Thyroid gland (tissue), 4 donors: ENCODE measurements at places on chromosomes 2 and 18. TPM values are rescaled to one million over a fixed set of nuclear protein-coding genes. Genes with fewer than 3 reads are reported as not detected.

The C18orf54 gene
- 1.5 TPM for total RNA-seq

The HJURP gene
- 0.45 TPM for total RNA-seq

The C2orf78 gene
- total RNA-seq, result not detected

The CXCR4 gene
- total RNA-seq, result 11.0 TPM

The AUP1 gene
- total RNA-seq, result 103 TPM

The ABCB11 gene
- under 0.01 TPM for total RNA-seq

The ROCK1 gene
- 65.6 TPM for total RNA-seq

The TUBA3E gene
- total RNA-seq, result not detected

- H3K4me3 ChIP-seq, result no peak overlapping the region
- no peaks in the 10 kb centered on the region for H3K27me3 ChIP-seq
- H3K27ac ChIP-seq, result no peak overlapping the region
- no peak for DNase-seq
- H3K36me3 ChIP-seq, result no peaks in the 10 kb centered on the region
Observed at GRCh38 chr2:103459283-103459682, 697.5 kb downstream of the TMEM182 start.

DNA sequence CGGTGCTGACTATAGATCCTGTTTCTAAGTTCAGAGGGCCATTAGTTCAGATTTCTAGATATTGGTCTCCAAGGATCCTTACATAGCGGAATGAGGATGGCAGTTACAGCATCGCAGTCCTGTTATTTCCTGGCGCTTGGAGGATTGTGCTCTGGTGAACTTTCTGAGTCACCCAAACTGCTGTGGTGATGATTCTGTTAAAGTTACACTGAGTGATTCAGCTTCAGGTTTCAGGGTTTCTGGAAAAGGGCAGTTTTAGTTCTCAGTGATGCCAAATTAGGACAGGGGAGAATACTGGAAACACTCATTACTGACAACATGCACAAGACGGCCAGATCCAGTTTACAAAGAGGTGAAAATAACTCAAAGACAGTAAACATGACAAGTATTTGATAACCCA is 52.1 kb upstream of the ANKRD62 start:
- DNase-seq, result no peak
- H3K36me3 ChIP-seq, result no peaks in the 10 kb centered on the region
- peaks cover 9% of the 10 kb centered on the region for H3K4me1 ChIP-seq
- H3K4me3 ChIP-seq, result no peak overlapping the region

DNA sequence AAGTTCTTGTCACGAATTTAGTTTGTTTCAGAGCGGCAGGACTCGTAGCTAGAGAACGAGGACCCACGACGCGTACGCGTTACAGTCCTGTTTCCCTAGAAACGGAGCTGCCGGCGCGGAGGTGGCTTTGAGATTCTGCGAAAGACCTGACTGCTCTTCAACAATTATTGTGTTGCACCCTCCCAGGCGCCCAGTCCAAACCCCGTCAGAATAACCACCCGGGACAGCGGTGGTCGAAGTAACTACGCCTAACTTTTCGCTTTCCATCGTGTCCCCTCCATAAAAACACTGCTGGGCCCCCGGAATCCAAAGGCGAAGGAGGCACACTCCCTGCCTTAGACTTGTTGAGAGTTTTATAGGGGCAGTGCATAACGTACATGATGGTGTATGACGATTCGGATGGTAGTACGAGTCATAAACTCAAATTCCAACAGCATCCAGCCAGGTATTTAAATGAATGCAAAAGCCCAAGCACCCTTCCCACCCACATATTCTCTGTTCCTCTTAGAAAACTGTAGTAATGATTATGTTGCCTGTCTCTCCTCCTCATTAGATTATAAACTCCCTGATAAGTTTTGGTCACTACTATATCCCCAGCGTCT is 651 bp upstream of the STAM2 start:
- H3K36me3 ChIP-seq, result no peaks in the 10 kb centered on the region
- H3K27ac ChIP-seq, result peak overlapping the region; percentile 97
- H3K4me3 ChIP-seq, result no peak overlapping the region

DNA sequence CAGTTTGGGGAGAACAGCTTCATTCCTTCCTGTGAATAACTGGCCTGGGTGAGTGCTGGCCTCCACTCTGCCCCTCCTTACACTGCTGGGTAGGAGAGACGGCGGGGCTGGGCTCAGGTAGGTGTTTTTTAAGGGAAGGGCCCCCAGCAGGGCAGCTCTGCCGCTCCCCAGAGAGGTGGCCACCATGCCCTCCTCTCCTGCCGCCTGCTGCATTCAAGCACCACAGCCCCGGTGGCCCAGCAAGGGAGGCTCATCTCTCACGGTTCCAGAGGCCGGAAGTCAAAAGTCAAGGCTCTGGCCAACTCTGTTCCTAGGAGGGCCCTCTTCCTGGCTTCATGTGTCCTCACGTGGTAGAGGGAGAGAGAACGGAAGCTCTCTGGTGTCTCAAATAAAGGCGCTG is 81.1 kb downstream of the SH3BP4 start:
- DNase-seq, result no peak
- H3K27ac ChIP-seq, result no peak overlapping the region
- no peaks in the 10 kb centered on the region for H3K27me3 ChIP-seq
- no peaks in the 10 kb centered on the region for H3K36me3 ChIP-seq
- no peak overlapping the region for H3K4me3 ChIP-seq

GRCh38 chr2:133312038-133312729 is 256.1 kb downstream of the NCKAP5 start:
- no peak for DNase-seq
- H3K4me3 ChIP-seq, result no peak overlapping the region
- H3K27me3 ChIP-seq, result no peaks in the 10 kb centered on the region
- no peaks in the 10 kb centered on the region for H3K4me1 ChIP-seq
- no peak overlapping the region for H3K27ac ChIP-seq

DNA sequence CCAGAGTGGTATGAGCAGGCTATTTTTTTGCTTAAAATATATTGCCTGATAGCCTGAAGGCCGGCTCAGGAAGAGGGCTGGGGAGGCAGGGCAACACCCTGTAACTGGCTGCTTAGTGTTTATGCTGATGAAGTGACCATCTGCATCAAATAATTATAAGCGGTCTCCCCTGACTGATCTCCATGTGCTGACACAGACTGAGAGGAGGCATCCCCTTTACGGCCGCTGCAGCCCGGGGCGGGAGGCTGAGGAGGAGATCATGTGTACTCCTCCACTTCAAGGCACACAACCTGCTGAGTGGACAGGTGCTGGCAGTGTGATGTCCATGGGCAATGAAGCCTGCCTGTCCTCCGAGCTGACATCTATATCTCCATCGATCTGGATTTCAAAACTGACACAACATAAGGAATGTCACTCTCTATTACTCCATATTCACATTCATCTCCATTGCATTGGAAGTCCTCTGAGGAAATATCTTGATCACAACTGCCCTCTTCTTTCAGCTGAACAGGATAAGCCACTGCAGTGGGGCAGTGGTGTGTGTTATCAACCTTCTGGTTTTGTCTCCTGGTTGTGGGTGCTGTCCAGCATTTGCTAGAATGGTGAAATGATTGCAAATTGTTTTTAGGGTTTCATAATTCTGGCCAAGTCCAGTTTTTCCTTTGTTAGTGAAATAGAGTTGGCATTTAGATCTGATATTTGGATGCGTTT is 143.5 kb downstream of the AQP4 start:
- no peaks in the 10 kb centered on the region for H3K4me1 ChIP-seq
- H3K27ac ChIP-seq, result no peak overlapping the region
- H3K27me3 ChIP-seq, result no peaks in the 10 kb centered on the region
- DNase-seq, result no peak
- no peak overlapping the region for H3K4me3 ChIP-seq

DNA sequence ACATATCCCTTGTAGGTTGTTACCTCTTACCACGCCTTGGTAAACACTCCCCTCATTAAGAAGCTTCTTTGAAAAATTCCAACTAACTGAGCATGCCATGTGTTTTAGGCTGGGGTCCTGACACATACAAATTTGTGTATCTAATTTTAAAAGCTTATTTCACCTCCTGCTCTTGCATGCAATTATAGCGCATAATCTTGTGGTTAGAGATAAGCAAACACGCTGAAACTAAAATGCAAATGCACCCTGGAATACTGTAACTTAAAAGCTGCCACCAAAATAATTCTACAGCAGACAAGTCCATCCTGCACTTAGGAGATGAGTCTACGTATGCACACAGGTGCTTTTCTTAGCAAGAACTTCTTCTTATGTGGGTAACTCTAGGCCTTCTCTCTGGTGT is 990.2 kb downstream of the TSN start:
- no peaks in the 10 kb centered on the region for H3K4me1 ChIP-seq
- H3K4me3 ChIP-seq, result no peak overlapping the region
- no peaks in the 10 kb centered on the region for H3K36me3 ChIP-seq
- no peaks in the 10 kb centered on the region for H3K27me3 ChIP-seq
- no peak overlapping the region for H3K27ac ChIP-seq

GRCh38 chr18:76448256-76449110 is 46.6 kb downstream of the ZNF516 start:
- peak overlapping the region; percentile 37 for H3K27ac ChIP-seq
- no peak for DNase-seq
- H3K4me1 ChIP-seq, result peaks cover 36% of the 10 kb centered on the region
- no peaks in the 10 kb centered on the region for H3K27me3 ChIP-seq

DNA sequence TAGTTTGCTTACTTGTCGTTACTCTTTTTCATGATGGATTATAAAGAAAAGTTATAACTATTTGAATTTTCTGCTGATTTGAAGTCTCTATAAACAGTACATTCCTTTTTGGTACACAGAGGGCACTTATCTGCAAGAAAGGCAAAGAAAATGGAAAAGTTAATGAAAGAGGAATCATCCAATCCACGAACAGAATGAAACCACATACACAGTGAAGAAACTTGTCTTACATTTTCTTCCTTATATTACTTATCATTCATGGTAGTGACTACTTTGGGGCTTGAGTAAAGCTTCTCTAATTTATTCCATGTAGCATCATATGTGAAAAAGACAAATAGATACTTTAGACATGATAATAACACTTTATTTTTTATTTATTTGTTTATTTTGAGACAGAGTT is 14.8 kb upstream of the ACTR3 start:
- DNase-seq, result no peak
- H3K36me3 ChIP-seq, result no peaks in the 10 kb centered on the region
- H3K27me3 ChIP-seq, result no peaks in the 10 kb centered on the region
- H3K4me3 ChIP-seq, result no peak overlapping the region

- no peak overlapping the region for H3K4me3 ChIP-seq
- no peak for DNase-seq
- no peak overlapping the region for H3K27ac ChIP-seq
- H3K27me3 ChIP-seq, result no peaks in the 10 kb centered on the region
Observed at GRCh38 chr2:8658064-8658862, 23.6 kb upstream of the ID2 start.

DNA sequence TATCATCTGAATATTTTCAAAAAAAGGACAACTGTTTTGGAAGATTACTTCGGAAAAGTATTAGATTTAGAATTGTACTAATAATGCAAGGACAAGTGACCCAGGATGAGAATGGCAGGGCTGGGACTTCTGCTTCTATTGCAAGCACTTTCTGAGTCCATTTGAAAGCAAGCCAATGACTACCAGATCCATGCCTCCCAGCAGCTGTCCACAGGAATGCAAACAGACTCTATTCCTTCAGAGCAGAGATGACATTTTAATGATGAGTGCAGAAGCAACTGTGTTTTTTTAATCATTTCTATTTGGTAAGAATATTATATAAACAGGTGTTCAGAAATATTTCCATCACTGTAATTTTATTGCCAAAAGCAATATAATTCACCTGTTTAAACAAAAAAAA is 456.7 kb downstream of the SOX11 start:
- no peaks in the 10 kb centered on the region for H3K27me3 ChIP-seq
- no peaks in the 10 kb centered on the region for H3K36me3 ChIP-seq
- no peaks in the 10 kb centered on the region for H3K4me1 ChIP-seq
- DNase-seq, result no peak
- H3K27ac ChIP-seq, result no peak overlapping the region

- no peaks in the 10 kb centered on the region for H3K27me3 ChIP-seq
- H3K36me3 ChIP-seq, result no peaks in the 10 kb centered on the region
- H3K4me1 ChIP-seq, result peaks cover 2% of the 10 kb centered on the region
- no peak overlapping the region for H3K4me3 ChIP-seq
Observed at GRCh38 chr2:15869396-15869795, 71.0 kb upstream of the MYCN start.

DNA sequence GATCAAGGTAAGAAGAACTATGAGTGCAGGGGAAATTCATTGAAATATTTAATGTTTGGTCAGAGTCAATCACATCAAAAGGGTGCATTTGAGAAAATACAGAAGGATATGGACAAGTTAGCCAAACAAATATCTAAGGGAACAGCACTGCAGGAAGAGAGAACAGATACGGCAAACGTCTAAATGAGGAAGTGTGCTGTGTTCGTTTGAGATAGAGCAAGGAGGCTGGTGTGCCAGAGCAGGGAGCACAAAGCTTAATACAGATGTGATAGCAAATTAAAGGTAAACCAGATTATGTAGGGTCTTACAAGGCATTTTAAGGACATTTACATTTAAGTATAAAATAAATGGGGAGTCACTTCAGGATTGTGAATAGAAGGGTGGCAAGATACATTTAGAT is 241.3 kb upstream of the ZNF804A start:
- DNase-seq, result no peak
- no peaks in the 10 kb centered on the region for H3K36me3 ChIP-seq
- no peaks in the 10 kb centered on the region for H3K4me1 ChIP-seq
- no peak overlapping the region for H3K27ac ChIP-seq

DNA sequence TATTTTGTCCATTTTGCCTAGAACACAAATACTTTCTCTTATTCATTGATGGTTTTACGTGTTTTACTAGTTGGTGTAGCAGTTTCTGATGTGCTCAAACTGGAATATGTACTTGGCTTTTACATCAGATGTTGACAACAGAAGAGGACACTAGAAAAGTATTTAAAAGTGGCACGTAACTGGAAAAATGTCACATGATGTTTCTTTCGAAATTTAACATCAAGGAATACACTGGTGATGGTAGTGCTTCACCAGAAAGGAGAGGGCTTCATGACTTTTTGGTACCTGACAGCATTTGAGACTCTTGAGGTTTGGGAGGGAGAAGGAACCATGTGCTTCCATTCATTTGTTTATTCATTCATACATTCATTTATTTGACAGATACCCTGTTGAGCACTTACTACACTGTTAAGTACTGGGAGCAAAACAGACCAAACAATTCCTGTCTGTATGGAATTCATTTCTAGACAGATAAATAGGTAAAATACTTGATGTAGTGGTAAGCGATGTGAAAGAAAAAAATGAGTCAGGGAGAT is 1.5 kb downstream of the GIGYF2 start:
- H3K36me3 ChIP-seq, result no peaks in the 10 kb centered on the region
- no peaks in the 10 kb centered on the region for H3K27me3 ChIP-seq
- DNase-seq, result no peak

- H3K27ac ChIP-seq, result no peak overlapping the region
- H3K4me1 ChIP-seq, result peaks cover 25% of the 10 kb centered on the region
- no peaks in the 10 kb centered on the region for H3K27me3 ChIP-seq
- H3K36me3 ChIP-seq, result no peaks in the 10 kb centered on the region
Observed at GRCh38 chr2:53989210-53989862, 18.5 kb upstream of the PSME4 start.

DNA sequence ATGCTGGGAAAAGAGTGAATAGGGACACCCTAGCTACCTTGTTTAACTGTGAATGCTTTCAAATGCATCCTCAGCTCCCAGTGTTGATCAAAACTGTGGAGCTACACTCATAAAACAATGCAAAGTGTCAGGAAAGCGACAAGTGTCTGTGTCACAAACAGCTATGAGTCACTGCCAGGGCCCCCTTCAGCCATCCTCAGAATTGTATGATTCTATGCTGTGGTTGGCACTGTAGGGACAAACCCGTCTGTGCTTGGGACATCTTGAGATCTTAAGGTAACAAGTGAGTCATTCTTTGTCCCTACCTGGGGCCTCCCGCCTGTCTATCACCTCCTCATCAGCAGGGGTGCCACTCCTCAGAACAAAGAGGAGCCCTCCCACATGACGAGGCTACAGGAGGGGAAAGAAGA is 42.4 kb downstream of the KLF7 start:
- no peak overlapping the region for H3K27ac ChIP-seq
- no peaks in the 10 kb centered on the region for H3K27me3 ChIP-seq
- H3K36me3 ChIP-seq, result peaks cover 9% of the 10 kb centered on the region
- DNase-seq, result no peak
- no peak overlapping the region for H3K4me3 ChIP-seq
- H3K4me1 ChIP-seq, result peaks cover 31% of the 10 kb centered on the region
